ENCODE measurements at places on chromosomes 1 and 21.

DNA sequence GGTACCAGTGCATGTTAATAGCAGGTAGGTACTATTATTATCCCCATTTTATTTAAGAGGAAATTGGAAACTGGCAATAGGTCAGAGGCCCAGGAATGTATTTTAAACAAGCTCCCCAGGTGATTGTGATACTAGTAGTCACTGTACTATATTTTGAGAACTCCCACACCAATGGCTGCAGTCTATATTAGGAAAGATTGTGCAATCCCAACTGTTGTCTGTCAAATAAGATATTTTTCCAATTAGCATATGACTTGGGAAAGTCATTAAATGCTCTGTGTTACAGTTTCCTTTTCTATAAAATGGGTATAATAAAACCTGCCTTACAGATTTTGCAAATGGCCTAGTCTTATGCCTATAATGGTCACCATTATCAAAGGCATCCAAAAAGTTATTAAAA, 94.2 kb upstream of the DMRTA2 start:
- no peak for DNase-seq

DNA sequence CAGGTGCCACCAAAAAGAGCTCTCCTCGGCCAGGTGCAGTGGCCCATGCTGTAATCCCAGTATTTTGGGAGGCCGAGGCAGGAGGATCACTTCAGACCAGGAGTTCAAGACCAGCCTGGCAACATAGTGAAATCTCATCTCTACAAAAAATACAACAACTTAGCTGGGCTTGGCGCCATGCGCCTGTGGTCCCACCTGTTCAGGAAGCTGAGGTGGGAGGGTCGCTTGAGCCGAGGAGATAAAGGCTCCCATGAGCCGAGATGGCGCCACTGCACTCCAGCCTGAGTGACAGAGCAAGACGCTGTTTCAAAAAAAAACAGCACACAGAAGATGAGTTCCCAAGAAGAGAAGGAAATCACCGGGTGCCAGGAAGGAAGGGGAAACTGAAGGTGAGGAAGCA, 67.0 kb downstream of the CHD5 start:
- no peak for DNase-seq

DNA sequence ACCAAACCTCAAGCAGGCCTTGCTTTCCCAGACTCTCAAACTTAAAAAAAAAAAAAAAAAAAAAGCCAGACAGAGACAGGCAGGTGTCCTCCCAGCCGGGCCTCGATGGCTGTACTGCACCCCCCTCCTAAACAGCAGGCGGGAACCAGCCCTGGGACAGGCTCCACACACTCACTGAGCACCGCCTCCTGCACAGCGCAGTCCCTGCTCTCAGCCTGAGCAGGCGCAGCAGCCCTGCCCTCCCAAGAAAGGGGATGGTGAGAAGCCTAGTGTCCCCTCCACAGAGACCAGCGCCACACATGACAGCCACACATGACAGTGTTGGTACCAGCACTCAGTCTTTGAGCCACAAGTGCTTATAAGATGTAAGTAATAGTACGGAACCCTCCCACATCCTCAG, 11.9 kb downstream of the MX2 start:
- DNase-seq: no peak

DNA sequence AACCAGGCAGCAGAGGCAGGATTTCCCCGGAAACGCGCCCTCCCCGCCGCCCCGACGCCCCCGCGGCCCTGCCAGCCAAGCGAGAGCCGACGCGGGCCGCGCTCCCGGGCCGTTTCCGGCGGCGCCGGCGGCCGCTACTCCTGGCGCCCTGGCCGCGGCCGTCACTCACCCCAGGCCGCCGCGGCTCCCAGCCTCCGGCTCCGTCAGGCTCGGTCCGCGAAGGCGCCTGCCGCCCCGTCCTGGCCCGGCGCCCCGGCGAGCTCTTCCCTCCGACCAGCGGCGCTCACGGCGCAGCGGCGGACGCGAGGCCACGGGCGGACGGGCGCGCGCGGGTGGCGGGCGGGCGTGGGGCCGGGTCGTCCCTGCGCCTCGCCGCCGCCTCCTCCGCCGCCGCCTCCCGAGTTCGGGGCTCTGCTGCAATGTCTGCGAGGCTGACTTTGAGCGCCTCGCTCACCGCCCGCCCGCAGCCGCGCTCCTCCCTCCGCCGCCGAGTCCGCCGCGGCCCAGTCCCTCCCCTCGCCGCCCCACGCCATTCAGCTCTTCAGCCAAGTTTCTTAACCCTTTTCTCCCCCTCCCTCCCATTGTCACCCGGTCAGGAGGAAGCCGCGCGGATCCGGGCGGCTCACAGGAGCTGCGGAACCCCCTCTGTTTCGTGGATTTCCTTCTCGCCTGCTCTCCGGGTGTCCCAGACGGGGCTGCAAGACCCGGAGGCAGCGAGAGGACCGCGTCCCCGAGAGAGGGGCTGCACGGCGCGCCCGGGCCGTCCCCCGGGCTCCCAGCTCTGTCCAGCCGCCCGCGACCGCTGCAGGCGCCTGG, at the start of gene NRIP1:
NRIP1 (minus strand) TSS at position 425 of the 816 bp plus-strand sequence. CDS start 96,808 bp downstream, outside the sequence.
- DNase-seq: peak; percentile 87

GRCh38 chr1:235199441-235199840, 38.4 kb upstream of the RBM34 start:
- no peak for DNase-seq

GRCh38 chr21:45309069-45309986, 21.6 kb upstream of the POFUT2 start:
- DNase-seq: peak; percentile 20

- DNase-seq: no peak
Measured at GRCh38 chr21:41961753-41962152, 7.9 kb upstream of the C2CD2 start.

DNA sequence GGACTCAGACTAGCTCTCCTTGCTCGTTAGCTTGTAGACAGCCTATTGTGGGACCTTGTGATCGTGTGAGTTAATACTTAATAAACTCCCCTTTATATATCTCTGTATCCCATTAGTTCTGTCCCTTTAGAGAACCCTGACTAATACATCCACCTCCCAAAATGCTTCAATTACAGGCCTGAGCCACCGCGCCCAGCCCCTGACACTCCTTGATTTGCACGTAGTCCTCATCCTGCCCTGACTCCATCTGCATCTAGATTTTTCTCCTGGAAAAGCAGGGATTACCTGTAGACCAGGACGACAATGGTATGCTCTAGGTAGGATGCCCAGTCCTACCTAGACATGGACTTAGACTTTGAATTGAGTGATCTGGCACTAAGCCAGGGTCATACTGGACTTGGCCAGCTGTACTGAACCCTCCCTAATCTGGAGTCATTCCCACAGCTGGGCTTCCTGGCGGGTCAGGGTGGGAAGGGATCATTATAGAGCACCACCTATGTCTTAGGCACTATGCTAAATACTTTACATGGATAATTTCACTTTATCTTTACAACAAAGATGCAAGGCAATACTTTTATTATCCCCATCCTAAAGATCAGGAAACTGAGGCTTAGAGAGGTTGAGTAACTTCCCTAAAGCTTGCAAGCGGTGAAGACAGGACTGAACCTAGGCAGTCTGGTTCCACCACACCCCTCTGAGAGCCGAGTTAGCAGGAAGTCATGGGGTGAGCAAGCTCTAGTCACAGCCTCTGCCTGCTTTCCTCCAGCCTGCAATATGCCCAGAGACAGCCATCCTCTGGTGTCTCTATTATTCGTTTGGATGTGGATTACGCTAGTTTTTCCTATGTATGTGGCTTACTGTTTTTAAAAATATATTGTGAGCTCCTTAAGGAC, 89.4 kb downstream of the DTL start:
- DNase-seq: peak; percentile 18
